SHP77 (cell line): ENCODE measurements at places on chromosomes 3 and 15.

- DNase-seq, result no peak
Measured at GRCh38 chr15:90141646-90142045, 39.4 kb upstream of the IDH2 start.

DNA sequence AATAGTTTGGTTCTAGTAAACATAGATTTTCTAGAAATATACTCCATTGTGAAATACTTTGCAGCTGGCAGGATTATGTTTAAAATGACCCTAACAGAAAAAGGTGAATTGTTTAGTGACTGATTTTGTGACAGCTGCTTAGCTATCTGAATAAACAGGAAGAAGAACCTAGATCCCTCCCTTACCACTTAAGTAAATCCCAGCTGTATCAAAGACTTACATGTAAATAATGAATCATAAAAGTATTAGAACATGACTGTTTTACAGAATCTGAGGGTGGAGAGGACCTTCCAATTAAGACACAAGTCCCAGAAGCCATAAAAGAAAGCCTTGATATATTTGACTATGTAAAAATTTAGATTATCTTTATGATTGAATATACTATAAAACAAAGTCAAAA lies 15.9 kb downstream of the SLC49A4 start:
- DNase-seq, result no peak

DNA sequence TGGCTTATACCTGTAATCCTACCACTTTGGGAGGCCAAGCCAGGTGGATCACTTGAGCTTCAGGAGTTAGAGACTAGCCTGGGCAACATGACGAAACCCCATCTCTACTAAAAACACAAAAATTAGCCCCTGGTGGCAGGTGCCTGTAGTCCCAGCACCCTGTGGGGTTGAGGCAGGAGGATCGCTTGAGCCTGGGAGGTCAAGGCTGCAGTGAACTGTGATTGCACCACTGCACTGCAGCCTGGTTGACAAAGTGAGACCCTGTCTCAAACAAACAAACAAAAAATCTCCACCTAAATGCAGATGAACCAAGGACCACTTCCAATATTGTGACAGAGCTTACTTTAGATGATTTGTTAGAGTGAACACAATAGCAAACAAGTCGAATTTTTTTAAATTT lies 53.7 kb downstream of the TP53BP1 start:
- DNase-seq, result no peak

GRCh38 chr3:146884296-146884695 lies 279.1 kb upstream of the PLSCR5 start:
- no peak for DNase-seq

GRCh38 chr15:51731549-51732267 lies 5.7 kb downstream of the LYSMD2 start:
- no peak for DNase-seq

- no peak for DNase-seq
Measured at GRCh38 chr3:39135170-39135805, 18.1 kb downstream of the CSRNP1 start.

GRCh38 chr3:99376926-99377325 lies 261.5 kb upstream of the COL8A1 start:
- DNase-seq, result no peak

DNA sequence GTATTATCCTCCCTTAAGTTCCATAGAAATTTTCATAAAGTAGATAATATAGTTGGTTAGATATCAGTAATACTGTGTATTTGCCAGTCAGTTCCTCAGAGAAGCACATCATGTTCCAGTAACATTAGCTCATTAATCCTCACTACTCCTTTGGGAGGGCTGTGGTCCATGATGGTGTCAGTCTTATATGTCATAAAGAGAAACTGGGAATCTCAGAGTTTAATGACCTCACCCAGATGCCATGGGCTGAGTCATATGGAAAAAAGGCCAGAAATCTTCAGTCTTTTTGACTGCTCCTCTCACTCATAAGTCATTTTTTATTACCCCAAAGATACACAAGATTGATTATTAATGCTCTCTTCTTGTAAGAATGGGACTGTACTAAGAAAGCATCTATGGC lies 188.6 kb downstream of the CHL1 start:
- DNase-seq, result no peak

DNA sequence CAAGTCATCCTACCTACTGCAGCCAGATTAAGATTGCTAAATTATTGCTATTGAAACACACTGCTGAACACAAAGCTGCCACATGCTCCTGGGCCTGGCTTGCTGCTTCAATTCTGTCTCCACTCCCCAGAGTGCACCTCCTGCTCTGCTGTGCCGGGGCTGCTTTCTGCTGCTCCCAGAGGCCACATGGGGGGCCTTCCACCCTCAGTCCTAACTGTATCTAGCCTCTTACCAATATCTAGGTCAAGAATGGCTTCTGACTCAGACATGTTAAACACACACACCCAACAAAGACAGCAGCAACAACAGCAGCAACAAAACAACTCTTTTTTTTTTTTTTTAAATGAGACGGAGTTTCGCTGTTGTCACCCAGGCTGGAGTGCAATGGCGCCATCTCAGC lies 33.0 kb downstream of the MYZAP start:
- DNase-seq, result no peak

- no peak for DNase-seq
Measured at GRCh38 chr3:162641907-162642306, 1145.3 kb downstream of the OTOL1 start.

- no peak for DNase-seq
Measured at GRCh38 chr3:124829178-124829818, 57.9 kb downstream of the ITGB5 start.

GRCh38 chr3:129690963-129691362 lies 84.5 kb upstream of the PLXND1 start:
- no peak for DNase-seq

DNA sequence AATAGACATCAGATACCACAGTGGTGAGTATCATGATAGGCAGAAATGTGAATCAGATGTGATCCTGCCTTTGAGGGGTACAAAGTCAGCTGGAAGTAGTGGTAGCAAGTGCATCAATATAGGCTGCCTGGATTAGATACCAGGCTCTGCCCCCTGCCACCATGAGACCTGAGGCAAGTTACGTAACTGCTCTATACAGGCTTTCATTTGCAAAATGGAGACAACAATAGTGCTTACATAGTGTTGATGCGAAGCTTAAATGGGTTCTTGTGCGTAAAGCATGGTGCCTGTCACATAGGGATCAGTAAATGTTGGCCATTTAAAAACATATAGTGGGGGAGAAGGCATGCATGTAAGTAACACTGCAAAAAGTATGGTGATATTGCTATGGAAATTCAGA lies 158.0 kb downstream of the RYR3 start:
- DNase-seq, result no peak

DNA sequence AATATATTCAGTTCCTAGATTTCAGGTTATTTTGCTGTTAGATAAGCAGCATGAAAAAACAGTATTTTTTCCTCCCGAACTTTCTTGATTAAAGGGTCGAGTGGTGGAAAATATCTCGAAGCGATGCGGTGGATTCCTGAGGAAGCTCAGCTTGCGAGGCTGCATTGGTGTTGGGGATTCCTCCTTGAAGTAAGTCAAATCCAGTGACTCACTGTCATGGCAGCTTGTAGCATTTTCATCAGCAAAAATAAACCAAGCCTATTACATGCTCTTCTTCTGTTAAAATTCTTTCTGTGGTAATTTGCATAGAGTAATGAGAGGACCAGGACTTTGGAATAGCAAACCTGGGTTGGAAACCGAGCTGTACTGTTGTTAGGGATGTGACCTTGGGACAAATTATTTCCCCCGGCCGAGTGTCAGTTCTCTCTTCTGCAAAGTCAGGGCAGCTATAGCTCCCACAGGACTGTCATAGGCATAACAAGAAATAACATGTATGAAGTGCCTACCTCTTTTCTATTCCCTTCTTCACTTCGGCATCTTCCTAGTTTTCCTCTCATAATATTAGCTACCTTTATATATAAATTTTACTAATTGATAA lies 75.6 kb downstream of the UBP1 start:
- DNase-seq, result no peak

- DNase-seq, result no peak
Measured at GRCh38 chr3:189108067-189108466, 63.7 kb upstream of the TPRG1 start.

- no peak for DNase-seq
Measured at GRCh38 chr3:94394885-94395284, 332.0 kb downstream of the NSUN3 start.

DNA sequence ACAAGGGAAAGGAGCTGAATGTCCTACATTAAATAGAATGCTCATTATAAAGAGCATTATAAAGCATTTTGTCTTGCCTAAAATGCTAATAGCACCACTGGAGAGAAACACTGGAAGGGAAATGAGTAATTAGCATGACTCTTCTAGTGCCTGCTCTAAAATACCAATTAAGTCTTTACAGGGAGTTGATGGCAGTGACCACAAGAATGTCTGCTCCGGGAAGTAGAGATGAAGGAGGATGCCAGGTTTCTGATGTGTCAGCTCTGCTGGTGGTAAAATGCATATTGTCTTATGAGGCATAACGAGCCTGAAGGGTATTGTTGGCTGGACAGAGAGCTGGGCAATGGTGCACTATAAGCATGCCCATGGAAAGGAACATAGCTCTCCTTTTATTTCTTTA lies 49.5 kb downstream of the MYLK start:
- no peak for DNase-seq

GRCh38 chr3:144128108-144128892 lies 156.7 kb downstream of the DIPK2A start:
- no peak for DNase-seq

DNA sequence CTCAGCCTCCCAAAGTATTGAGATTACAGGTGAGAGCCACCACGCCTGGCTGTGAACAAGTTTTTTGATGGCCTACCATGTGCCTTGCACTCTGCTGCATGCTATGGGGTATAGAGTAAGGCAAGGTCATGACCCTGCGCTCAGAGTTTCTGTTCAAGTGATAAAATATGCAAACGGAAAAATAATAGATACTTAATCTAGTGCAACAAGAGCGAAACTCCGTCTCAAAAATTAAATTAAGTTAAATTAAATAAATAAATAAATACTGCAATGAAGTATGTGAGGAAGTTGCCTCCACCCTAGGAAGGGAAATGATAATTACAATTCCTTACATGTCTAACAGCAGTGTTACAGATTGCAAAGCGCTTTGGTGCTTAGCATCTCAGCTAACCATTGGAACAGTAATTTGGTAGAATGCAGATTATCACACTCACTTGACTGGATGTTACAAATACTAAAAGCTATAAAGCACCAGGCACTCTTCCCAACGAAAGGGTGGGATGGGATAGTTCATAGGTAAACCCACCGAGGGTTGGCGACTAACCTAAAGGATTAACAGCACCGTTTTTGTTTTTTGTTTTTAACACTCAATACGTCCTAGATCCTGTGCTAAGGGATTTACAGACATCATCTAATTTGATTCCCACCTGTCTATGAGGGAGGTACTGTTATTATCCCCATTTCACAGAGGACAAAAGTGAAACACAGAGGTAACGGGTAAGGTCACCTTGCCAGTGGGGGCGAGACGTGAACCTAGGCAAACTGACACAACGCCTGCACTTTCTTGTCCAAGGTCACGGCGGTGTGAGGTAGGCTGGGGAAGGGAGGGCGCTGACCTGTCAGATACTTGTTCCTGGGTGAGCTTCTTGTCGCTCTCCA lies 793 bp upstream of the FANCD2 start:
- DNase-seq, result no peak

DNA sequence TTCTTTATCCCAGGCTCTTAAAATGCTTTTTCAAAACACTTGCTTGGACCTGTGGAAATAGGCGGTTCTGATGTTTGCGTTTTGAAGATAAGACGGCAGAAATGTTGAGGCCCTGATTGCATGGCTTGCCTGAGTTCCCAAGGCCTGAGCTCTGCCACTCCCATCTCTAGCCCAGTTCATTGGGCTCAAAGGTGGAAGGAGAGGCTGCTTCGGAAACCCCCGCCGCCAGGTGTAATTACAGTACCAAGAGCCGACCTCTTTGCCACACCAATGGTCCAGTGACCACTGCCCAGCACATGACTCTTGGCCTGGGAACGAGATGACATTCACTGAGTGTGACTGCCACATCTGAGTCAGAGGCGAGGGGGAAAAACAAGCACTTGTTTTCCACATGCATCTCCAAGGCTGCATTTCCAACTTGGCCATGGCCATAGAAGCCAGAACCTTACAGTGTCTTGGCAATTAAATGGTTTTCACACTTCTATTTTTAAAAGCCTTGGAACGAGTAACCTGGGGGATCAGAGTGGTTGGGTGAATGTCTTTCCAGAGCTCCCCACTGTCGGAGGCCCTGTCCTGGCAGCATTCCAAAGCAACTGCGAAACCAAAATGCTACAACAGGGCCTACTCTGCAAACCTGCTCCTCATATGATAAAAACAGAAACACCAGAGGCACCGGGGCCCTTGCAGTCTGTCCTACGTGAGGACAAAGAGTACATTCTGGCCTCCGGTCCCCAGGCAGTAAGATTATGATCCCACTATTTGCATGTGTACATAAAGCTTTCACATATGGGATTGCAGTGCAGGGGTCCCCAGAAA lies 63.8 kb upstream of the CGNL1 start:
- no peak for DNase-seq

DNA sequence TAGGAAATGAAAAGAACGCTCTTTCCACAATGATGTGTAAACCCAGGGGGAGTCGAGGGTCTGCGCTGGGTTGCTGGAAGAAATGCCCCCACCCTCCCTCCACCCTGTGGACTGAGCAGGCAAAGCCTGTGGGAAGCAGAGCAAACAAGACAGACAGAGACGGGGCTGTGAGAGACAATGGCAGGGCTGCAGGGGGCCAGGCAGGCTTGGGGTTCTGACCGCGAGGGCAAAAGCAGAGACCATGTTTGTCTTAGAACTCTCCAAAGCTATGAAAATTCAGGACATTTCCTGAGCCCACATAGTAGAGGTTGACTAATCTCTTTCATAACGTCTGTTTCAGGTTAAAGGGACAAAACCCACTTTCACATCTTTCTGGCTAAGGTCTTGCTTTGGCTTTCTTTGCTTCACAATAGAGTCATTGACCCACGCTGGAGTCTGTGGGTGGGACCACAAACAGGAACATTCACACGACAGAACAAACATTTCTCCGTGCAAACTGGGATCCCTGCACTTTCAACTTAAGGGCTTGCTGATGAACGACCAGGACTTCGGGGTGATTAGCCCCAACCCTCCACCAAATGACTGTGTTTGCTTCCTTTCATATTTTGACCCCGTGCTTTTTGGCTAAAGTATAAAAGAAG lies 156.0 kb upstream of the TPM1 start:
- no peak for DNase-seq

DNA sequence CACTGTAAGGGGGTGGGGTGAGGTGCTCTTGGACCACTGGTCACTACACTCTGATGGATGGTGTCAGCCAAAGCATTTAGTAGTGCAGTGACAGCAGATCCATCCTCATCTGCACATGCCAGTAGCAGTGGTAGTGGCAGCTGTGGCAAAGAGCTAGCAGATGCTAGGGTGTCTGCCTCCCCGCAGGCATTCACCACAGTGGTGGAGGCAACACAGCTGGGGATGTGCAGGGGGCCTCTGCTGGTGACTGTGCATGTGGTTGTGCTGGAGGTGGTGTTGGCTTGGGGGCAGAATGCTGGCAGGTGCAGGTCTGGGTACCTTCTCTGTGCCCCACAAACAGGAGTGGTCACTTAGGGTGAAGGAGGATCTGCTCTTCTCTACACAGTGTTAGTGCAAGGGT lies 19.4 kb upstream of the DCUN1D1 start:
- DNase-seq, result no peak
